SJCRH30 (cell line): ENCODE measurements at places on chromosomes 5 and 9. TPM values are rescaled to one million over a fixed set of nuclear protein-coding genes. Genes with fewer than 3 reads are reported as not detected.

DNA sequence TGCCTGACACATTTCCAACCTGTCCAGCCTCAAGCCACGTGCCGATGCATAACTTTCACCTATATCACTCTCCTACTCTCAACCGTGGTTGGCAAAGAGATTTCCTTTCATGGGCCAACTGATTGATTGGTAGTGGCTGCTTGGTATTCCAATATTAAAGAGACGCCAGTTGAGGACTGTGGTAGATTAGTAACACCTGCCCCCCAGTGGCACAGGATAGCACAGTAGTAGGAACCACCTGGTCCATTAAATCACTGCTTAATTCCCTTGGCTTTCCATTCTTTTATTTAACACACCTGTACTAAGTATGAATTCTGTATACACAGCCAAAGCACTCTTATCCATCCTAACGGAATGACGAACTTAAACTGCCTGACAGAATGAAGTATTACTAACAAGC, 19.1 kb upstream of the FOXB2 start:
- H3K4me3 ChIP-seq = no peak overlapping the region
- DNase-seq = no peak
- H3K4me1 ChIP-seq = no peaks in the 10 kb centered on the region
- no peak overlapping the region for H3K27ac ChIP-seq
- H3K27me3 ChIP-seq = peaks cover 3% of the 10 kb centered on the region; the same call in 1 of the 2 replicates

DNA sequence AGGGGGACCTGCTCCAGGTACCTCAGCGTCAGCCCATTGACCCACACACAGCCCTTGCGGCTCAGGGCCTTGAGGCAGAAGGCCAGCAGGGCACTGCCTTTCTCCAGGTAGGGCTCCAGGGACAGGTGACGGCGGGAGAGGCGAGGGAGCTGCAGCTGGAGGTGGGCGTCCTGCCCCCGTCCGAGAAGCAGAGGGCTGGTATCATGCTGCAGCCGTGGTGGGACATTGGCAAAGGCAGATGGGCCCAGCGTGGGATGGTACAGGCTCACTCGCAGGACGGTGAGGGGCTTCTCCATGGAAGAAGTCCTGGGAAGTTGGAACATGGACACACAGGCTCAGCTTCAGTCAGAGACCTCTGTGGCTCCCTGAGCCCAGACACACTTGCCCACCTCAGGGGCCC, 2.5 kb upstream of the DCANP1 start:
- no peak overlapping the region for H3K4me3 ChIP-seq
- DNase-seq = no peak
- no peaks in the 10 kb centered on the region for H3K4me1 ChIP-seq
- no peak overlapping the region for H3K27ac ChIP-seq
- H3K36me3 ChIP-seq = no peaks in the 10 kb centered on the region

DNA sequence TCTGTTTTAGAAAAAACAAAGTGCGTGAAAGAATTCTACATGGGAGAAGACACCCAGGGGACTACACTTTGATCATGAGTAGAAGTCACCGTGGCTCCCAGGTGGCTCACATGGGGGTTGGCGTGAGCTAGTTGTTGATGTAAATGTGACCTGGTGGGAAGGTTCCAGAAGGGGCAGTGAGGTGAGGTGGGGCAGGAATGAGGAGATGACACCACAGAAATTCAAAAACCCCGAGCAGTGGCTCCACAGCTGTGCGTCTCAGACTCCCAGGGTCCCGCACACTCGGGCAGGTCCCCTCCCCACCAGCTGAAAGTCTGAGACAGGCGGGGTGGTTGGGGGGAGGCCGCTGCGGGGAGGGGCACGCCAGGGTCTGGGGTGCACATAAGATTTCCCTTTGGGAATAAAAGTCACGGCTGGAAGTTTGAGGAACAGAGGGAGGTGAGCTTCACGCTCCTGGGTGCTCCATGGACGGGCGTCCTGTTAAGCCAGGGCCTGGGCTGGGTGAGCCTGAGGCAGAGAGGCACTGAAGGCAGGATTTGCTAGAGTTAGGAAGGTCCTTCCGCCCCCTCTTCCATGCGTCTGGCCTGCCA, 29.9 kb downstream of the GLT6D1 start:
- peaks cover 5% of the 10 kb centered on the region for H3K27me3 ChIP-seq
- no peaks in the 10 kb centered on the region for H3K4me1 ChIP-seq
- H3K4me3 ChIP-seq = no peak overlapping the region
- no peaks in the 10 kb centered on the region for H3K36me3 ChIP-seq

- H3K36me3 ChIP-seq = no peaks in the 10 kb centered on the region
- no peak for DNase-seq
Measured at GRCh38 chr9:75188756-75189155, 100.4 kb downstream of the OSTF1 start.

- DNase-seq = no peak
- no peaks in the 10 kb centered on the region for H3K27me3 ChIP-seq
- H3K4me1 ChIP-seq = no peaks in the 10 kb centered on the region
Measured at GRCh38 chr9:100309992-100310391, 42.8 kb downstream of the TEX10 start.

- no peak for DNase-seq
- no peaks in the 10 kb centered on the region for H3K27me3 ChIP-seq
- H3K4me3 ChIP-seq = no peak overlapping the region
- no peak overlapping the region for H3K27ac ChIP-seq
Measured at GRCh38 chr9:33453286-33453860, 6.0 kb upstream of the AQP3 start.

GRCh38 chr9:26058111-26058895, 380.1 kb upstream of the TUSC1 start:
- H3K27me3 ChIP-seq = no peaks in the 10 kb centered on the region
- H3K27ac ChIP-seq = no peak overlapping the region
- no peaks in the 10 kb centered on the region for H3K4me1 ChIP-seq
- H3K4me3 ChIP-seq = no peak overlapping the region
- no peak for DNase-seq

DNA sequence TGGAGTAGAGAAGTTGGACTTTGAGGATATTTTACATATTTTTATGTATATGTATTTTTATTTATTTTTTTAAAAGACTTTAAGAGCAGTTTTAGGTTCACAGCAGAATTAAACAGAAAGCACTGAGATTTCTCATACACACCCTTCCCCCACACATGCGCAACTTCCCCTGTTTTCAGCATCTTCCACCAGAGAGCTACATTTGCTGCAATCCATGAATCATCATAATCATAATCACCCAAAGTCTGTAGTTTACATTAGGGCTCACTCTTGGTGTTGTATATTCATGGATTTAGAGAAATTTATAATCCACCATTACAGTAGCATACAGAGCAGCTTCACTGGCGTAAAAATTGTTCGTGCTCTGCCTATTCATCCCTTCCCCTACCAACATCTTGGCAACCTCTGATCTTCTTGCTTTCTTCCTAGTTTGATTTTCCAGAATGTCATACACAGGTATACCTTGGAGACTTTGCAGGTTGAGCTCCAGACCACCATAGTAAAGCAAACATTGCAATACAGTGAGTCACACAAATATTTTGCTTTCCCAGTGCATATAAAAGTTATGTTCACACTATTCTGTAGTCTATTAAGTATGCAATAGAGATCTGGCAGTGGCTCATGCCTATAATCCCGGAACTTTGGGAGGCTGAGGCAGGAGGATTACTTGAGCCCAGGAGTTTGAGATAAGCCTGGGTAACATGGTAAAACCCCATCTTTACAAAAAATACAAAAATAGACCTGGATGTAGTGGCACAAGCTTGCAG, 9.6 kb upstream of the CCDC171 start:
- H3K36me3 ChIP-seq = no peaks in the 10 kb centered on the region
- H3K4me3 ChIP-seq = no peak overlapping the region
- no peaks in the 10 kb centered on the region for H3K4me1 ChIP-seq
- no peak for DNase-seq
- no peaks in the 10 kb centered on the region for H3K27me3 ChIP-seq

DNA sequence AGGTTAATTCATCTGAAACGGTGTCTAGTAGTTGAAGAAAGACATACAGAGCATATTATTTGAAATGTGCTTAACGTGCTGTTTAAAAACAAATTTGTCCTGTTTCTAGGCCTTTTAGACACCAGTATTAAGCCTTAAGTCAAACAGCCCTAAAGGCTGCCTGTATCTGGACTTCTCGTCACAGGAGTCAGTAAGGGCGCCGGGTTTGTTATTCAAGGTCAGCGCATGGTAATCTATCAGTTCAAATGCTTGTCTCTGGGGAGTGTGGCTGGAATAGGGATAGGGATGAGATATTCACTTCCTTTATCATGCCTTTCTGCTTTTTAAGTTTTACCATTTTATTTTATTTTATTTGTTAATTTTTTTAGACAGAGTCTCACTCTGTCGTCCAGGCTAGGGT, 9.4 kb upstream of the CNOT6 start:
- H3K36me3 ChIP-seq = no peaks in the 10 kb centered on the region
- H3K4me3 ChIP-seq = no peak overlapping the region
- no peaks in the 10 kb centered on the region for H3K4me1 ChIP-seq
- H3K27ac ChIP-seq = no peak overlapping the region

- H3K4me3 ChIP-seq = no peak overlapping the region
- H3K36me3 ChIP-seq = no peaks in the 10 kb centered on the region
- no peak overlapping the region for H3K27ac ChIP-seq
- DNase-seq = no peak
- H3K4me1 ChIP-seq = peaks cover 4% of the 10 kb centered on the region
Measured at GRCh38 chr9:121073038-121073437, 1.7 kb upstream of the CNTRL start.

GRCh38 chr9:18056269-18056992, 417.5 kb upstream of the ADAMTSL1 start:
- no peaks in the 10 kb centered on the region for H3K36me3 ChIP-seq
- no peaks in the 10 kb centered on the region for H3K27me3 ChIP-seq
- H3K27ac ChIP-seq = no peak overlapping the region
- no peak for DNase-seq

- no peak for DNase-seq
- no peak overlapping the region for H3K27ac ChIP-seq
- H3K4me3 ChIP-seq = no peak overlapping the region
- 0 out of 2 replicates have a peak, but pooled peaks cover 2% of the 10 kb centered on the region for H3K27me3 ChIP-seq
- H3K4me1 ChIP-seq = peaks cover 4% of the 10 kb centered on the region; the same call in 1 of the 2 replicates
Measured at GRCh38 chr5:135660826-135661575, 82.2 kb upstream of the CXCL14 start.

- no peaks in the 10 kb centered on the region for H3K27me3 ChIP-seq
- H3K36me3 ChIP-seq = no peaks in the 10 kb centered on the region
- DNase-seq = no peak
- H3K4me1 ChIP-seq = peaks cover 7% of the 10 kb centered on the region; the same call in 1 of the 2 replicates
Measured at GRCh38 chr5:16864631-16865131, 71.4 kb downstream of the MYO10 start.

DNA sequence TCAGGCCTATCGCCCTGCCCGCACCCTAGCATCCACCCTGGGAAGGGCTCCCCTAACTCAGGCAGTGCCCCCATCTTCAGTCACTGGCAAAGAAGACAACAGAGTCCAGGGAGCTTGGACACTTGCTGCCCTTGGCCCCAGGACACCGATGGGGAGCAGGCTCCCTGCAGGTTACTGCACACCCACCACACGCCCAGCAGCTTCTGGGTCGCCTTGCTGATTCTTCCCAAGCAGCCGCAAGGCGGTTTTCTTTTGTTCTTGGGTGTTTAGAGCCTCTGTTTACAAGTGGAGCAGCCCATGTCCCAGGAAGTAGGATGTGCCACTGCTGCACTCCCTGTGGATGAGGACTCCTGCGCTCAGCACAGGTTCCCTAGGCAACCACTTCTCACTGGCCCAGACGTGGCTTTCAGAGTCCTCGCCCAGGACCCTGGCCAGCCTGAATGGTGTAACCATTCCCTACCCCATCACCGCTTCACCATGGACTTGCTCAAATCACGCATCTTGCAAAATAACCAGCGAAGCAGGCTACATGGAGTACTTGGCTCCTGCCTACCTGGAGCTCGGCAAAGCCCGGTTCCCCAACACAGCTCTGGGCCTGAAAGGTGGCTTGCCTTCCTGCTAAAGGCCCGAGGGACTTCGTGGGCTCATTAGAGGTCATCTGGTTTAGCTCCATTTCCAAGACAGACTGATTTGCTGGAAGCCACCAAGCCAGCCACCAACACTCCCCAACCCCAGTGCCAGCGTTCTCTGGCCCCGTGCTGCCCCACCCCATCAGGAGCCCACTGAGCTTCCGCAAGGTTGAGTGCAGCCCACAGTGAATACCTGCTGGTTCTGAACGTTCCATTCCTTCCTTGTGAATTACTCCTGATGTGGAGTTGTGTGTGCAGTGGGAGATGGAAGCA, 60.0 kb downstream of the PSMB7 start:
- H3K27ac ChIP-seq = no peak overlapping the region
- no peak overlapping the region for H3K4me3 ChIP-seq

GRCh38 chr9:133864011-133864410, 125.9 kb upstream of the SARDH start:
- H3K4me1 ChIP-seq = peaks cover 4% of the 10 kb centered on the region; the same call in 1 of the 2 replicates
- H3K27ac ChIP-seq = no peak overlapping the region
- DNase-seq = peak; percentile 42
- peaks cover 7% of the 10 kb centered on the region for H3K36me3 ChIP-seq
- no peak overlapping the region for H3K4me3 ChIP-seq
- no peaks in the 10 kb centered on the region for H3K27me3 ChIP-seq

DNA sequence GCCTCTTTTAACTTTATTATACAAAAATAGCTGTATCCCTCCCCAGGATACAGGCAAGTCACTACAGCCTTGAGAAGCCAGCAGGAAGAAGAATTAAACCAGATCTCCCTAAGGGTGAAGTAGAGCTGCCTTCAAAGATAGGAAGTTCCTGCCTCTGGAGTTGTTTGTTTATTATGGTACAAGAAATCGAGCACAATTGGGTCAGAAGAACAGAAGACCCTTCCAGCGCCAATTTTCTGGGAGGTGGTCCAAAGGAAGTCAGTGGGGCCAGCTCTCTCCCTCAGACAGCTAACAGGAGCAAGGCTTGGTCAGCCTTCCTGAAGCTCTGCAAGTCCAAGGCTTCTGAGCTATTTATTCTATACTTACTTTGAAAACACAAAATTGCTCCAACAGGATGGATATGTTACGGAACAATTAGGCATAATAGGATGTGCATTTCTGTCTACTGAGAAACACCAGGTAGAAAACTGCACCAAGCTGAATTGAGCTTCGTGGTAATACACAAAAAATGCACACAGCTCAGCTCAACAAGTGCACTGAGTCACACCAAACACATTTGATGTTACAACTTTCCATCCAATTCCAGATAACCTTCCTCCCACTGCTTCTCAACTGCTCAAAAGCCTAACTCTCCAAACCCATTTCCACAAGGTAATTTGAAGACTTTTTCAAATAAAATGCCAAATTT, 16.0 kb downstream of the SERINC5 start:
- H3K36me3 ChIP-seq = no peaks in the 10 kb centered on the region
- H3K27me3 ChIP-seq = no peaks in the 10 kb centered on the region
- no peak for DNase-seq
- peak overlapping the region; percentile 50 for H3K27ac ChIP-seq
- peak overlapping the region; percentile 13 for H3K4me3 ChIP-seq

DNA sequence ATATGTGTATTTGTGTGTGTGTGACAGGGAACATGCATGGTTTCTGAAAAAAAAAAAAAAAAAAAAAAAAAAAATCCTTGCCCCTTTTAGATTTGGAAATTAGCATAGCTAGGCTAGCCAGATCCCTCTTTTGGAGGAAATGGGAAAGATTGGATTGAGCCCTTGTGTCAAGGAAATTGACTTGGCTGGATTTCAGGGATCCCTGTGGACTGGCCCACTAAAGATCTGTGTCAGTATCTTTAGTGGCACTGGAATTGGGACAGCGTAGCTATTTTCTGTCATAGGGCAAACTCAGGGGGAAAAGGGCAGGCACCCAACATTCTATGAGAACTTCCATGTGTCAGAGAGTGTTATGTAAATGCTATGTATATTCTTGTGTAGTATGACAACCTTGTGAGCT, 35.4 kb downstream of the SH3GL2 start:
- no peaks in the 10 kb centered on the region for H3K27me3 ChIP-seq
- H3K36me3 ChIP-seq = no peaks in the 10 kb centered on the region
- peaks cover 5% of the 10 kb centered on the region; the same call in 1 of the 2 replicates for H3K4me1 ChIP-seq
- DNase-seq = no peak

Gene PAM
- total RNA-seq = 136 and 144 TPM in 2 replicates

Gene TEX48
- total RNA-seq = not detected in 2 replicates

Gene CTNND2
- not detected in 2 replicates for total RNA-seq

Gene PCDHGC3
- 105 and 109 TPM in 2 replicates for total RNA-seq

Gene SLC45A2
- total RNA-seq = not detected in 2 replicates

Gene RALGDS
- 21.5 and 26.9 TPM in 2 replicates for total RNA-seq
